ENCODE measurements at places on chromosomes 6 and 20. TPM values are rescaled to one million over a fixed set of nuclear protein-coding genes. Genes with fewer than 3 reads are reported as not detected.

The RAET1E gene
- total RNA-seq = not detected

The TMEM244 gene
- total RNA-seq = not detected

GRCh38 chr6:107243471-107243870 lies 128.2 kb upstream of the BEND3 start:
- H3K27ac ChIP-seq = no peak overlapping the region
- no peaks in the 10 kb centered on the region for H3K4me1 ChIP-seq
- H3K4me3 ChIP-seq = no peak overlapping the region

DNA sequence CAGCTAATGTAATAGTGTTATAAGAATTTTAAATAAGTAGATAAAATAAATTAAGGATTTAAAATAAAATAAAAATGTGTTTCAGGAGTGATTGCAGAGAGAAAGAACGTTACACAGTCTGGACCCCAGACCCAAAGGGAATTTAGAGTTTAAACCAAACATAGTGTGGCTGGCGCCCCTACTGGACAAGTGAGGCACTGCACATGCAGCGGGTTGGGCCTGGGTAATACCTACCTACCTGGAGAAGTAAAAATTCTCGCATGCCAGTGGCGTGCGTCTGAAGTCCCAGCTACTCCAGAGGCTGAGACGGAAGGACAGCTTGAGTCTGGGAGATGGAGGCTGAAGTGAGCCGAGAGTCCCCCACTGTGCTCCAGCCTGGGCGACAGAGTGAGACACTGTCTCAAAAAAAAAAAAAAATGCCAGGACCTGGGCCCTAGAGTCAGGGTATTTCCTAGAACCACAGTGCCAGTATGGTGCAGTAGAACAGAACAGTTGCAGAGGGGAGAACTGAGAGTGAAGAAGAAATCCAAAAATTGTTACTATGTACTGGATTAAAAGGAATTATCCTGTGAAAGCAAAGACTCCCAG lies 71.4 kb upstream of the TCF21 start:
- peaks cover 2% of the 10 kb centered on the region for H3K27me3 ChIP-seq
- peak; percentile 62 for DNase-seq
- no peak overlapping the region for H3K4me3 ChIP-seq
- H3K36me3 ChIP-seq = no peaks in the 10 kb centered on the region

GRCh38 chr6:136499370-136499769 lies 50.9 kb downstream of the MAP7 start:
- peaks cover 20% of the 10 kb centered on the region for H3K4me1 ChIP-seq
- peaks cover 4% of the 10 kb centered on the region for H3K27me3 ChIP-seq

GRCh38 chr6:90402831-90403192 lies 106.2 kb upstream of the BACH2 start:
- H3K4me3 ChIP-seq = no peak overlapping the region
- no peak overlapping the region for H3K27ac ChIP-seq
- H3K4me1 ChIP-seq = peaks cover 9% of the 10 kb centered on the region
- H3K27me3 ChIP-seq = peaks cover 3% of the 10 kb centered on the region
- DNase-seq = no peak
- no peaks in the 10 kb centered on the region for H3K36me3 ChIP-seq

DNA sequence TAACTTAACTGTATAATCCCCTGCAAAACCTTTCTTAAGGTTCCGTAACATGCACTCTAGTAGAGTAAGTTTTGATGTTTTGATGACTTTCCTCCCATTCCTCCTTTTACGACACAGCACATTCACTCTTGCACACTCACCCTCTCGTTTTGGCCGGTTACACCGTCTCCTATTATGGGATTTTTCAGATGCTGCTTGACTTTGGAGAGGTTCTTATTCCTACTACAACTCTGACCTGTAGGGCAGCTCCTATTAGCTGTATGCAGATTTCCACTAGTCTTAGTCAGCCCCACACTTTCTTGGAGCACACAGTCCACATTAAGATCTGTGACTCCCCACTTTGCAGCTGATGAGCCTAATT lies 223.7 kb upstream of the SYNCRIP start:
- peaks cover 2% of the 10 kb centered on the region for H3K27me3 ChIP-seq
- H3K27ac ChIP-seq = no peak overlapping the region
